ENCODE measurements at places on chromosomes 2 and 18. TPM values are rescaled to one million over a fixed set of nuclear protein-coding genes. Genes with fewer than 3 reads are reported as not detected.
A peak's percentile ranks its signal among the peaks of the same experiment; 100 is the strongest.

DNA sequence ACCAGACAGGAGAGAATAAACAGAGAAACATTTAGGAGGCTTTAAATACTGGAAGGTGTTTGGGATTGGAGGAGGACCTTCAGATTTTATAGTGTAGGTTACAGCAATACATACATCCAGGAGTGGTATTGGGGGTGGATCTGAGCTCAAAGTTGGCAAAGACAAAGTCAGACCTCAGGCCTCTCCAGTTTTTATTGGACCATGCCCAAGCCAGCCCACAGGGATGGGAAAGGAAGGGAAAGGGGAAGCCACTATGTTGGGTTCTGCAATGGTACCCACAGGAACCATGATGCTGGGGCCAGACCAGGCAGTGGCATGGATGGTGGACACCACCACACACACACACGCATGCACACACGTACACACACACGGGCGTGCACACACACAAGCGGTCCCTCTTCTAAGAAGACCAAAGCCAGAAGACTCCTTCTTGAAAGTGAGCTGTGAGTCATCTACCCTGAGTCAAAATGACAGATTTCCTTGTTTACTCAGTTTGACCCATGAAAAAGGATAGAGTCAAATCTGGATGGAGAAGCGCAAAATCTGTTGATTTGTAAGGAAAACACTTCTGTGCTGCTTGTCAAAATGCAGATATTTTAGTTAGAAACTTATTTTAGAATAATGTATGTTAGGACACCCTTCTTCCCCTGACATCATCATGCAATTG lies 87.9 kb downstream of the TRABD2A start:
- DNase-seq = no peak
- peaks cover 7% of the 10 kb centered on the region for H3K4me1 ChIP-seq
- no peak overlapping the region for H3K4me3 ChIP-seq
- no peak overlapping the region for H3K27ac ChIP-seq
- H3K27me3 ChIP-seq = no peaks in the 10 kb centered on the region

DNA sequence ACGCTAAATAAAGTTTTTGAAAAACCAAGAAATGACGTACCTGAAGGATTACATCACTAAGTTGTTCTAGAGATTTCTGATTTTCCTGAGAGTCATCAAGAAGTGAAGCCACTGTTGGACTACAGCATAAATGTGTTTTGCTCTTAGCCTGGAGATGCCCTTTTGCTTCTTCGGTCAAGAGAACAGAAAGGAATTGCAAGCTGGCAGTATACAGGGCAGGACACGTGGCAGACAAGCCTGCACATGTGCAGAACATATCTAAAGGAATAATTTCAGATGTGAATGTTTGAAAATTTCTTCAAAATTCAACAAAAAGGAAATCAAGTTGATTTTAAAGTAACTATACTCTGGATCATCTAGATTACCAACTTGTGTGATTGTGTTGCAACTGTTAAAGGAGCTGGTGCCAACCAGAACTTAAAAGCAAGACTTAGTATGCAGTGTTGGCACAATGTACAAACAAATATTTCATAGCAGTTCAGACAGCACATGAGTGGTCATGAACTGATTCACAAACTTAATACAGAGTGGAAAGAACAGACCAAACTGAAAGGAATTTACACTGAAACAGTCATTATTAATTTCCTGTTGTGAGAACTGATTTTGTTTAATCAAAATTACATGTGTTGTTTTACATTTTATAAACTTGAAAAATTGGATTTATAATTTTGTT lies 100.4 kb upstream of the CD226 start:
- H3K27ac ChIP-seq = no peak overlapping the region
- H3K4me3 ChIP-seq = no peak overlapping the region
- no peak for DNase-seq
- H3K27me3 ChIP-seq = no peaks in the 10 kb centered on the region
- peaks cover 10% of the 10 kb centered on the region for H3K36me3 ChIP-seq
- H3K4me1 ChIP-seq = peaks cover 17% of the 10 kb centered on the region

- peak overlapping the region; percentile 83 for H3K27ac ChIP-seq
- H3K27me3 ChIP-seq = no peaks in the 10 kb centered on the region
- H3K4me1 ChIP-seq = peaks cover 36% of the 10 kb centered on the region
- DNase-seq = peak; percentile 54
These were observed 63.7 kb upstream of the ITGA4 start for GRCh38 chr2:181393472-181393871.

- no peak overlapping the region for H3K4me3 ChIP-seq
- H3K4me1 ChIP-seq = peaks cover 39% of the 10 kb centered on the region
- H3K27me3 ChIP-seq = no peaks in the 10 kb centered on the region
- no peaks in the 10 kb centered on the region for H3K36me3 ChIP-seq
- DNase-seq = no peak
These were observed 228.1 kb upstream of the TRIB2 start for GRCh38 chr2:12488352-12489318.

DNA sequence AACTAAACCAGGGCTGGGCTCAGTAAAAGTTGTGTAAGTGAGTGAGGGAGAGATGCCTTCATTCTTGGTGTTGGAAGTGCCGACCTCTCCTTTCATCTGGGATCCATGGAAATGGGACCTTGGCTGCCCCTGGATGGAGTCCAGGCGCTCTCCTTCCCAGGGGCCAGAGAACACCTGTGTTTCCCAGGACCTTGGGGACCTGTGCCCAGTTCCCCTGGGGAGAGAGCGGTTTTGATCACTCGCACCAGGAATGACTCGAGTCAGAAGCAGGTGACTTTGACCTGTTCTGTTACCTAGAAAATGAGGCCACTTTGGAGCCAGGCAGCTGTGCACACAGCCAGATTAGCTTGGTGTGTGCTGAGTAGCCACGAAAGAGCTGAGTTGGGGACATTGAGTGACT lies 97.3 kb downstream of the SH3BP4 start:
- no peaks in the 10 kb centered on the region for H3K27me3 ChIP-seq
- no peak for DNase-seq
- peaks cover 76% of the 10 kb centered on the region for H3K36me3 ChIP-seq
- H3K27ac ChIP-seq = peak overlapping the region; percentile 96
- no peak overlapping the region for H3K4me3 ChIP-seq

VWC2L gene
- not detected for total RNA-seq

- peak; percentile 47 for DNase-seq
- no peaks in the 10 kb centered on the region for H3K27me3 ChIP-seq
- H3K36me3 ChIP-seq = peaks cover 53% of the 10 kb centered on the region
- peak overlapping the region; percentile 83 for H3K27ac ChIP-seq
These were observed 449 bp upstream of the ATRAID start for GRCh38 chr2:27211241-27211942.

PAX8 gene
- not detected for total RNA-seq

GRCh38 chr18:69220529-69220928 lies 180.2 kb upstream of the DOK6 start:
- H3K4me1 ChIP-seq = no peaks in the 10 kb centered on the region
- H3K27me3 ChIP-seq = no peaks in the 10 kb centered on the region
- no peaks in the 10 kb centered on the region for H3K36me3 ChIP-seq
- H3K27ac ChIP-seq = no peak overlapping the region

DNA sequence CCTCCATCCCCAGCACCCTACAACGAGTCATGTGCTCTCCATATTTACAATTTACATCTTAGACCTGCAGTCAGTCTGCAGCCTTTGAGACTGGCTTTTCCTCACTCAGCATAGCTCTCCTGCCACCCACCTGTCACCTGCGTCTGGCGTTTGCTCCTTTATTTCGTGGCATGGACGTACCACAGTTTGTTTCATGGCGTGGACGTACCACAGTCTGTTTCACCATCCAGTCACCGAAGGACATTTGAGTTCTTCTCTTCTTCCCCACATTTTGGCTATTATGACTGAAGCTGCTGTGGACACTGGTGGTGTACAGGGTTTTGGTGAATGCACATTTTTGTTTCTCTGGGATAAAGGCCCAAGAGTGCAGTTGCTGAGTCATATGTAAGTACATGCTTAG lies 141.8 kb upstream of the CTDP1 start:
- H3K4me1 ChIP-seq = no peaks in the 10 kb centered on the region
- no peak for DNase-seq
- H3K27ac ChIP-seq = no peak overlapping the region

All from SJSA1 (cell line).